ENCODE measurements at places on chromosomes 6 and 20. TPM values are rescaled to one million over a fixed set of nuclear protein-coding genes. Genes with fewer than 3 reads are reported as not detected.

MYT1 gene
- 1.1 TPM for total RNA-seq

CALHM6 gene
- 0.82 TPM for total RNA-seq

NRSN1 gene
- not detected for total RNA-seq

TSHZ2 gene
- 1.5 TPM for total RNA-seq
